Sciatic nerve (tissue), 2 donors: ENCODE measurements at places on chromosomes 12 and 14. TPM values are rescaled to one million over a fixed set of nuclear protein-coding genes. Genes with fewer than 3 reads are reported as not detected.

The KIF26A gene
- 10.4 TPM for total RNA-seq

The PTPRB gene
- total RNA-seq, result 40.5 TPM

The CLMN gene
- total RNA-seq, result 41.8 TPM

The CIROP gene
- total RNA-seq, result not detected

The GRIN2B gene
- 11.9 TPM for total RNA-seq

The AP4S1 gene
- total RNA-seq, result 13.3 TPM

The AJUBA gene
- total RNA-seq, result 24.8 TPM

The KRT74 gene
- not detected for total RNA-seq

The NTN4 gene
- 40.3 TPM for total RNA-seq

The DUSP16 gene
- total RNA-seq, result 28.6 TPM

The CNTN1 gene
- 83.8 TPM for total RNA-seq

The INSM2 gene
- not detected for total RNA-seq

- DNase-seq, result no peak
Observed at GRCh38 chr12:75923964-75924666, 107.5 kb downstream of the PHLDA1 start.

DNA sequence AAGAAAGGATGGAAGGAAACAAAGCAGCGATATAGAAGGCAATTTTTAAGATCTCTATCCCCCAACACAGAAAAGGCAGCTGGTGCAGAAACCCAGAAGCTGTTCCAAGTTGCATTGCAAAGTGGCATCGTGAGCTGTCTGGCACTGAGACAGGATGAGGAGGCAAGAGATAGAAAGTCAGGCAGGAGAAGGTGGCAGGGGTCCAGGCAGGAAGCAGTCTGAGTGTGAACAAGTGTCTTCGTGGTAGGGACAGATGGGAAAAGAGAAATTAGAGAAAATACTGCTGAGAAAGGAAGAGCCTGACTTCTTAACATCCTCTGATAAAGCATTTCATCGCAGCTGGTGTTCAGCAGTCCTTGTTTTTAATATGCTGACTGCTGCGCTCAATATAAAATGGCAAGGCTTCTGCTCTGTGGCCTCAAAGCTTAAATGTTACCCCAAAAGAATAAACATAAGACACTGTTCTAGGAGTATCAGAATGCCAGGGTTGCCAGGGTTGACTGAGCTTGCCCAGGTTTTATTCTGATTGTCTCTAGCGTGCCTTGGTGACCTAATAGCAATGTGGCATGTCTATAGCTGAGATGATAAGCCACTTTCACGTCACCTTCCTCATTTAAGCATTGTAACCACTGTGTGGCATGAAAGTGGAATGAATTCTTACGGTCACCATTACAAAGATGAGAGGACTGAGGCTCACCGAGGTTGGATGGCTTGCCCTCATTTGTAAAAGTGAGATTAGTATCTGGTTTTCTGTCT lies 397.6 kb downstream of the NUAK1 start:
- DNase-seq, result no peak

- no peak for DNase-seq
Observed at GRCh38 chr12:2286047-2286446, 233.3 kb downstream of the CACNA1C start.

GRCh38 chr12:51323317-51323960 lies 535 bp downstream of the BIN2 start:
- DNase-seq, result no peak

- DNase-seq, result no peak
Observed at GRCh38 chr12:110365489-110366320, 37.8 kb downstream of the ANAPC7 start.

DNA sequence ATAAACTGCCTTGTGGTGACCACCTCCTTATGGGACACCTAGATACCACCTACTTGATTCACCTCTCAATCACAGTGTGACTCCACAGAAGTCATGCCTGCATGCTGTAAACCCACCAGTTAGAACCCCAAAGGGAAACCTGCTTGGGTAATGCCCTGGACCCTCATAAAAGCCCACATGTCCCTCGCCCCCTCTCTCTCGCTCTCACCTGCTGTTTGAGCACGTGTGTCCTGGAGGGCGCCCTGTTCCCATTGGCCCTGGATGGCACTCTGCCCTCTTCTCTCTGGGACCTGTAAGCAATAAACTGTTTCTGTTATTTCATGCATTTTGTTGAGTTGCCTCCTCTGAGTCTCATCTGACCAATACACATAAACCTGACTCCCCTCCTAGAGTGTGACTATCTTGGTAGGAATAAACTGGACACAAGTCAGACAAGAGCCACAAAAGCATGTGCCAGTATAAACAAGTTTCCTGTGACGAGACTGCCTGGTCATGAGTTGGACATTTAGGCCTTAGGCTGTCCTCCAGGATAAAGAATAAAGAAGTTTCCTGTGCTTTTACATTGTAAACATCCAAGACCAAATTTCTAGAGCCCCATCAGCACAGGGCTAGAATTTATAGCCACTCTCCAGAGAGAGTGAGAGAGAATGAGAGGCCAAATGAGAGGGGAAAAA lies 8.6 kb downstream of the IFI27L2 start:
- peak; percentile 48 for DNase-seq

DNA sequence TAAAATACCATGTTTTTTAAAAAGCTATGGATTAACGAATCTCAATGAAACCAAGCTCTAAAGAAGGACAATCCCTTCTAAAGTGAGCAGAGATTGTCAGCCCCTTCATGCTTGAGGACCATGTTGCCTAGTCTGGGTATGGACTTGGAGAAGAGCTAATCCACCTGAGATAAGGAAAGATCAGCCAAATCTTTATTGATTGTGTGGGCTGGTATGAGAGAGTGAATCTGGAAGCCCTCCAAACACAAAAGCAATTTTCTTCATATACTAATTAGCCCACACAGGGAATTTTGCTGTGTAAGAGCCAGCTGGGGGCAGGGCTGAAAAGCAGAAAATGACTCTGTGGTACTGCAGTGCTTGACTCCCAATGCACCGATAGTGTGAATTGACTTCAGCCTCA lies 47.4 kb upstream of the DICER1 start:
- no peak for DNase-seq

GRCh38 chr12:14962153-14962539 lies 745 bp upstream of the ARHGDIB start:
- DNase-seq, result no peak

- DNase-seq, result no peak
Observed at GRCh38 chr12:12474471-12474928, 88.2 kb downstream of the DUSP16 start.

DNA sequence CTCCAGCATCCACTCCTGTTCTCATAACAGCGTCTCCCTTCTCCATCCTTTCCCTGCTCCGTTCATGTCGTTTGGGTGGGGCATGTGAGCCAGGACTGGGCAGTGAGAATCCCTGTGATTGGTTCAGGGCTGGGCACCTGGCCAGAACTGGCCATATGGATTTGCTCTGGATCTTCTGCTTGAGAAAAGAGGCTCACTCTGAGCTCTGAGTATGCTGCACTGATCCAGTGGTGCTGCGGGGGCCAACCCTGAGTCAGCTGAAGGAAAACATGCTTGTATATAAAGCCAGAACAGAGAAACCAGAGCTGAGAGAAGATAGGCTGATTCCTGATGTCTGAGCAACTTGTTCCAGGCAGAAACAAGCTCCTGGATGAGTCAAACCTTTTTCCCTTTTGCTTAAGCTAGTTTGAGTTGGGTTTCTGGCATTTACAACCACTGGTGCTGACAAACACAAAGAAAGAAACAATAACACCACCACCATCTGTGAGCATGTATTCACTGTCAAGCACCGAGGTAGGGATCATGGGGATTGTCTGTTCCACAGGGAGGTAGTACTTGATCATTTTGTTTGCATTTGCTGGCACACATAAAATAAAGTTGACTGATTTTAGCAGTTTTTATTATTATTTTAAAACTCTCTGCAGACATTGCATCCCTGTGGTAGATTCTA lies 14.0 kb upstream of the HPD start:
- DNase-seq, result no peak

GRCh38 chr12:759628-760027 lies 7.2 kb downstream of the WNK1 start:
- DNase-seq, result no peak

DNA sequence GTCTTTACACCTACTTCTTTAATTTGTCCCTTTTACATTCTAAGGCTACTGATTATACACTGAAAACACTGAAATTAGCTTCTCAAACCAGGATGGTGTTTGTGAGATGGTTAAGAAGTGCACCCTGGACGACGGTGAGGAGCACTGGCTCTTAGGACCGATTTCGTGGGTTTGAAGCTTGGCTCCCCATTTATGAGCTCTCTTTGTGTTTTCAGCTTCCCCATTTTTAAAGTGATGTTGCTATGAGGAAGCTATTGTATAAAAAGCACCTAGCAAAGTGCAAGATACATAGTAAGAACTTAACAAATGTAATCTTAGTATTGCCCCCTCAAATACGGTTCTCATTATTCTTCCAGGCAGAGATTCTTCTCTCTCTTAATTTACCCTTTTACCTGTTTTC lies 4.7 kb downstream of the NFYB start:
- DNase-seq, result no peak

GRCh38 chr12:57720606-57721595 lies 17.6 kb downstream of the AGAP2 start:
- no peak for DNase-seq

GRCh38 chr12:32603858-32604257 lies 75.2 kb upstream of the DNM1L start:
- no peak for DNase-seq

- peak; percentile 63 for DNase-seq
Observed at GRCh38 chr14:105065280-105066228, at the start of gene GPR132. TSS of gene GPR132 (minus strand) at chr14:105065430. CDS start at chr14:105055420, 10,010 bp downstream.

GRCh38 chr14:74400031-74400685 lies 25.9 kb downstream of the SYNDIG1L start:
- DNase-seq, result no peak

DNA sequence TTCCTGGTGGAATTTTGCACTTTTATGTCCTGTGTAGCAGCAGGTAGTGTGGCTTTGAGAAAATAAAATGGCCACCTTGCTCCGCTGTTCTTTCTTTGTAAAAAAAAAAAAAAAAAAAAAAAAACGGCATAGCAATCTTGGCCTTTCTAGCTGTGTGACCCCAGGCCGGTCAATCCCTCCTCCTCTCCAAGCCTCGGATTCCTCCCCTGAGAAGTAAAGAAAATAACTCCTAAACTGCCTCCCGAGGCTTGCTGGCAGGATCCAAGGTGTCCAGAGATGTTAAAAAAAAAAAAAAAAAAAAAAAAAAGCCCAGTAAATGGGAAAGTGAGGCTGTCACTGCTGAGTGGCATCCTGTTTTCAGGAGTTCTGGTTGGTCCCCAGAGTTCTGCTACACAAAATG lies 23.9 kb upstream of the MAP1LC3B2 start:
- no peak for DNase-seq

- DNase-seq, result no peak
Observed at GRCh38 chr12:131671276-131671675, 39.6 kb upstream of the SFSWAP start.

DNA sequence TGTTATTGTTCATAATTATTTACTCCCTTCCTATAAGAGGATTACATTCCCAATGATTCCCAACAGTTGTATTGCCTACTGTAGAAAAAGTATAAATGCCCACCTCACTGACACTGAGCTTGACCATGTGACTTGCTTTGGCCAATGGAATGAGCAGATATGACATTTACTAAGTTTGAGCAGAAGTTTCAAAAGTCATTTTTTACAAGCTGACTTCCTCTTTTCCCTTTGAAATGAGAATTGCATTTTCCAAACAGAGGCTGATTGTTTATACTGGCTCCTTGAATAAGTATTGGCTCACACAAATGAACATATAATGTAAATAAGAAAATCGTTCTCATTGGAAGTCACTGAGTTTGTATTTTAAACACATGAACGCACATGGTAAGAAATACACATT lies 116.4 kb upstream of the LRFN5 start:
- DNase-seq, result no peak

- no peak for DNase-seq
Observed at GRCh38 chr14:103418481-103418818, 33.2 kb downstream of the MARK3 start.

- DNase-seq, result no peak
Observed at GRCh38 chr14:68306265-68306933, 486.5 kb downstream of the ZFP36L1 start.
